Bone marrow (tissue), 2 donors: ENCODE measurements at places on chromosomes 6 and 20.

- peak; percentile 91 for DNase-seq
Observed at GRCh38 chr6:26156105-26156849, 69.0 kb downstream of the HFE start.

DNA sequence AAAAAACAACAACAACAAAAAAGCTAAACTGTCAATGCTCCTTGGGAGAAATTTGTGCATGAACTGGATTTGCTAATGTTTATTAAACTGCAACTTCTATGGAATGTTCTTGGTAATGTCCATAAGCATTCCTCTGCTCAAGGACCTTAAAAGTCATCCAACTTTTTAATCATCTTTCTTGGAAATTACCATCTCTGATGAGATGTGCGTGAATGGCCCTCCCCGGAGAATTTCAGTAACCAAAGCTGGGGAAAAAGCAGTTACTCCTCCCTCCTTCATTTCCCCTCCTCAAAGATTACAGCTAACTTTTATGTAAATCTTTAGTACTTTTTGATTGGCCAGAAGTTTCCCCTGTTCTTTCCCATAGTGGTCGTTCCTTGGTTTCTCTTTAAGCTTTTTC lies 5.2 kb downstream of the TBCC start:
- no peak for DNase-seq

DNA sequence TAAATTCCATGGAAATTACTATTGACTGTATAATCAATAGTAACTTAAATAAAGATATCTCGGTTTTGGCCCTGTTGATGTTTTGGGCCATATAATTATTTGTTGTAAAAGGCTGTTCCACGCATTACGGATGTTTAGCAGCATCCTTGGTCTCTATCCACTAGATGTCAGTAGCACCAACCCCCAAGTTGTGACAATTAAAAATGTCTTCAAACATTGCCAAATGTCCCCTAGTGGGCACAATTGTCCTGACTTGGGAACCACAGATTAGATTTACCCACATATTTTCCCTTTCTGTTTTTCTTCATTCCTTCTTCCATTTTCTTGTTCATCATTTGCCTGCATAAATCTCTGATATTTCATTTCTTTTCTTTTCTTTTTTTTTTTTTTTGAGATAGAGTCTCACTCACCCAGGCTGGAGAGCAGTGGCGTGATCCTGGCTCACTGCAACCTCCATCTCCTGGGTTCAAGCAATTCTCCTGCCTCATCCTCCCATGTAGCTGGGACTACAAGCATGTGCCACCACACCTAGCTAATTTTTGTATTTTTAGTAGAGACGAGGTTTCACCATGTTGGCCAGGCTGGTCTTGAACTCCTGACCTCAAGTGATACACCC lies 13.6 kb upstream of the WFDC8 start:
- DNase-seq, result no peak

- DNase-seq, result no peak
Observed at GRCh38 chr6:134146268-134147033, 94.0 kb upstream of the SLC2A12 start.

DNA sequence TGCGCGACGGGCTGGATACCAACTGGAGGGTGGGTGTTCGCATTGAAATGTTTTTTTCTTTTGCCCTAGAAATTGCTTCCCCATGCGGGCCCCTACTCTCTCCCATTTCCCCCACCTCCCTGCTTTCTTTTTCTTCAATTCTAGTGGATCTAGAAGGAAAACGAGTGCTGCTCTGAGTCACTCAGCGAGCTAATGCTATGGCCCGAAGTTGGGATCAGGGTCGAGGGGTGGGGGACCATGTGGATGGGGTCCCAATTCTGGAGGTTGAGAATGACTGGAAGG lies 71.5 kb downstream of the SOX4 start:
- no peak for DNase-seq

DNA sequence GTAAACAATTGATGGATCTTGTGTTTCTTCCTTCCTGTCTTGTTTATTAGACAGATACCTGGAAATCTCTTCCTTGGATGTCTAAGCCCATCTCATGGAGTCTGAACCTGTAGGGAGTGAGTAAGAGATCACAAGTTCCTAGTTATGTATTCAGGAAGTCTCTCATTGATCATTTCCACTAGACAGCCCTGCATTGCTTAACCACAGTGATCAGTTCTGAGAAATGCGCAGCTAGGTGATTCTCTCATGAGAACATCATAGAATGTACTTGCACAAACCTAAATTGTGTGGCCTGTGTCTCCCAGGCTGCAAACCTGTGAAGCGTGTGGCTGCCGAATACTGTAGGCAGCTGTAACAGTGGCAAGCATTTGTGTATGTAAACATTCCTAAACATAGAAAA lies 39.1 kb downstream of the FAM120B start:
- DNase-seq, result no peak
